ENCODE measurements at places on chromosomes 7 and 10. TPM values are rescaled to one million over a fixed set of nuclear protein-coding genes. Genes with fewer than 3 reads are reported as not detected.

PDCD4 gene
- total RNA-seq = 28.0 TPM

PDE1C gene
- total RNA-seq = not detected

OPALIN gene
- not detected for total RNA-seq

DNA sequence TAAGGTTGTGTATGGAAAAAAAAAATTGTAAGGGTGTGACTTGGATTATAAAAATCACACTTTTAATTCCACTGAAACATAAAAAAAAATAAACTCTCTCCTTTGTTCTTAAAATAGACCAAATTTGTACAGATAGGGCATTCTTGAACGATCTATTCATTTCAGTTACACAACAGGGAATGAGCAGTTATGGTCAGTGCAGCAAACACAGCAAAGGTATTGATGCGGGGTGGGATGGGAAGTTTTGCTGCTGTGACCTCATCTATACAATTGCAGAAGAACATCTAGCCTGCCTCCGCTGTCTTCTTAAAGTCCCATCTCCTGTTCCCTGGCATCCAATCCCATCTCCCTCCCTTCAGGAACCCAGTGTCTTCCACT lies 580.2 kb downstream of the SUGCT start:
- DNase-seq = no peak

DNA sequence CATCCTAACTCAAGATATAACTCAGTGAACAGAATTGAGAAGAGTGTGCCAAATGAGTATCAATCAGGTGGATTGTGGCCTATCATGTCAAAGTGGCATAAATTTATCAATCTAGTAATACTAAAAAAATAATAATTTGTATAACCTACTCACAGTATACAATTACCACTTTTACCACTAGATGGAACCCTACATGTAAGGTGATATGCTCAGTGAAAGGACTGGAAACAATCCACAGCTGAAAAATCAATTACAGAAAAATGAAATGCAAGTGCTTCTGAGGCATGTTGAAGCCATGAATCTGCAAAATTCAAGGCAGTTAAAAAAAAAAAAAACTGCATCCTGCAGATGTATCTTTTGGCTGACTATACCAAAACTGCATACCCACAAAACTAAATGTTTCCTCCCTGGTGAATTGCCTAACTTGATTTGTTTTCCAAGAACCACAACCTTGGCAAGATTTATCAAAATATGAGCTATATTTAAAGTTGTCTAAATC lies 13.9 kb downstream of the ARHGAP19 start:
- DNase-seq = peak; percentile 31

DNA sequence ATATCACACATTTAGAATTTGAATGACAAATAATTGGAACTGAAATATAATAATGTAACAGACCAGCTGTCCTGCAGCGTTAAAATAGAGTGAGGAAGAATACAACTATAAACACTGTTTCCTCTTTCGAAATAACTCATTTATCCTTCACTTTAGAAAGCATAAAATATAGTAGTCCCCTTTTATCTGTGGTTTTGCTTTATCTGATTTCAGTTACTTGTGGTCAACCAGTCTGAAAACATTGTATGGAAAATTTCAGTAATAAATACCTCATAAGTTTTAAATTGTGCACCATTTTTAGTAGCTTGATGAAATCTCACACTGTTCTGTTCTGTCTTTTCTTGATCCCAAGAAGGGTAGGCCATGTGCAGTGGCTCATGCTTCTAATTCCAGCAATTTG lies 31.7 kb downstream of the POLR1F start:
- DNase-seq = no peak

All from K562 (cell line).